Activated naive CD4-positive, alpha-beta T cell treated with anti-CD3 and anti-CD28 coated beads for 36 hours (primary cell): ENCODE measurements at places on chromosomes 11 and 22. TPM values are rescaled to one million over a fixed set of nuclear protein-coding genes. Genes with fewer than 3 reads are reported as not detected.

MTMR3 gene
- total RNA-seq = 27.1 TPM

LSP1 gene
- total RNA-seq = 42.9 TPM

MS4A15 gene
- total RNA-seq = not detected

ZBTB3 gene
- 13.5 TPM for total RNA-seq

OR6A2 gene
- not detected for total RNA-seq

MAPK8IP2 gene
- total RNA-seq = 0.15 TPM

- H3K36me3 ChIP-seq = no peaks in the 10 kb centered on the region
- no peak for DNase-seq
- H3K4me1 ChIP-seq = peaks cover 3% of the 10 kb centered on the region
- no peak overlapping the region for H3K4me3 ChIP-seq
- H3K27ac ChIP-seq = no peak overlapping the region
- H3K27me3 ChIP-seq = no peaks in the 10 kb centered on the region
Observed at GRCh38 chr11:128860571-128861361, 6.3 kb downstream of the KCNJ1 start.

GRCh38 chr11:47516155-47516554 is 36.8 kb downstream of the CELF1 start:
- peaks cover 3% of the 10 kb centered on the region for H3K36me3 ChIP-seq
- DNase-seq = no peak
- peak overlapping the region; percentile 36 for H3K27ac ChIP-seq
- H3K4me1 ChIP-seq = peaks cover 90% of the 10 kb centered on the region

GRCh38 chr22:42065438-42066125 is 5.0 kb downstream of the NAGA start:
- H3K4me1 ChIP-seq = peaks cover 10% of the 10 kb centered on the region
- no peak for DNase-seq
- no peak overlapping the region for H3K4me3 ChIP-seq

- H3K27me3 ChIP-seq = no peaks in the 10 kb centered on the region
- no peak overlapping the region for H3K27ac ChIP-seq
- peaks cover 5% of the 10 kb centered on the region for H3K4me1 ChIP-seq
- DNase-seq = no peak
- H3K36me3 ChIP-seq = no peaks in the 10 kb centered on the region
- H3K4me3 ChIP-seq = no peak overlapping the region
Observed at GRCh38 chr11:69203901-69204245, 48.1 kb downstream of the SMIM38 start.

GRCh38 chr22:29377979-29378378 is 10.4 kb downstream of the AP1B1 start:
- DNase-seq = no peak
- H3K4me3 ChIP-seq = no peak overlapping the region
- peaks cover 27% of the 10 kb centered on the region for H3K36me3 ChIP-seq
- no peaks in the 10 kb centered on the region for H3K27me3 ChIP-seq
- H3K4me1 ChIP-seq = peaks cover 36% of the 10 kb centered on the region

DNA sequence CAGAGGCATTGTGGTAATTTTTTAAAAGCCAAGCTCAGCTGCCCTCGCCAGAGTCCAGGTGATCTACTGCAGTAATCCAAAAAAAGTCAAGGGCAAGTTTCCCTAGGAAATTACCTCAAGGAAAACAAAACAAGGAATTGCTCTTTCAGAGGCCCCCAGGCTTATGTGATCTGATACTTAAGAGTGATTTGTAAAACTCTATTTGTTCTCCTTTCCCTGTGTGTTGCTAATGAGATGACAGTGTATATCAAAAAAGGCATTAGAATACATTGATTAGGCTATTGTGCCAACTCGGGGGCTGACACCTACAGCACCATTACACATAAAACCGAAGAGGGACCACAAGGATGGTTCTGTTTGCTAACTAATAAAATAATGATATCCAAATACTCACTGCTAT is 44.5 kb upstream of the CHRM4 start:
- peaks cover 26% of the 10 kb centered on the region for H3K36me3 ChIP-seq
- H3K4me1 ChIP-seq = no peaks in the 10 kb centered on the region
- no peak for DNase-seq
- H3K27me3 ChIP-seq = no peaks in the 10 kb centered on the region
- no peak overlapping the region for H3K4me3 ChIP-seq

DNA sequence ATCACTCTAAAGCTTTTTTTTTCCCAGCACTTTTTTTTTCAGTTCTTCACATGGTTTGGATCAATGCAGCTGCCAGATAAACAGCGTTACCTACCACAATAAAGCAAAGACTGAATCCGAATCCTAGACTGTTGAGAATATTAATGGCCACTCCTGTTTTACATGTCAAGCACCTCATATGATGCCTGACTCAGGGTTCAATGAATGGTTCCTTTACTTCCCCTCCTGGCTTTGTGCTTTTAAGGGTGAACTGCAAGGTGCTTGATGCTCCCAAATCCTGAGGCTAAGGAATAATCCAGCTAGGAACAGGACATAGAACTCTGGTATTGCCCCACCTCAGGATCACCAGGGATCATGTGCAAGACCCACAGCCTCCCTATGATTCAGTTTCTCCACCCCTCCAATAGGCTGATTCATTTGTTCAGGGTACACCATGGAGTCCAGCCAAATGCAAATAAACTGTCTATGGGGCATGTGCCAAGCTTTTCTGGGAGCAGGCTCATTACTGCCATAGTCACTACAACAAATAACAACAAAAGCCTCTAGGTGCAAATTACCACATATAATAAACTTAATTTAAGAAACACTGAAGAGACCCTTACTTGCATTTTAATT is 104.3 kb downstream of the GAB2 start:
- no peak overlapping the region for H3K4me3 ChIP-seq
- no peak for DNase-seq
- peaks cover 5% of the 10 kb centered on the region for H3K4me1 ChIP-seq
- H3K36me3 ChIP-seq = no peaks in the 10 kb centered on the region
